ENCODE measurements at places on chromosomes 3 and 15.

- H3K27ac ChIP-seq: no peak overlapping the region
- DNase-seq: no peak
Observed at GRCh38 chr15:45869034-45869668, 234.3 kb downstream of the SQOR start.

GRCh38 chr3:9932843-9933560 lies 632 bp upstream of the CRELD1 start:
- peaks cover 28% of the 10 kb centered on the region for H3K36me3 ChIP-seq
- peak; percentile 78 for DNase-seq
- H3K27me3 ChIP-seq: no peaks in the 10 kb centered on the region

DNA sequence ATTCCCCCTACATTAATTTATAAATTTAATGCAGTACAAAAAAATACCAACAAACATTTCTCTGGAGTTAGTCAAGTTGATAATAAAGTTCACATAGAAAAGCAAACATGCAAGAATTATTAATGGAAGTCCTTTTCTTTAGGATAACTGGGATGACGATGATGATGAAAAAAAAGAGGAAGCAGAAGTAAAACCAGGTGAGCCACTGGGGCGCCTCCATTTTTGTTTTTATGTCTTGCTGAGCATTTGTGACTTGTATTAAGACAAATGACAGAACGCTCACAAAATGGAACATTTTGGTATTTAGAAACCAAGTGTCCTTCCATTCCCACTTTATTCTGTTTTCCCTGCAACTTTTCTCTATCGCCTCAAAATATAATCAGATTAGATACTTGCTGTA lies 13.8 kb downstream of the EIF3J start:
- H3K27me3 ChIP-seq: no peaks in the 10 kb centered on the region
- peaks cover 8% of the 10 kb centered on the region for H3K4me1 ChIP-seq
- peaks cover 74% of the 10 kb centered on the region for H3K36me3 ChIP-seq
- H3K27ac ChIP-seq: no peak overlapping the region
- no peak for DNase-seq

DNA sequence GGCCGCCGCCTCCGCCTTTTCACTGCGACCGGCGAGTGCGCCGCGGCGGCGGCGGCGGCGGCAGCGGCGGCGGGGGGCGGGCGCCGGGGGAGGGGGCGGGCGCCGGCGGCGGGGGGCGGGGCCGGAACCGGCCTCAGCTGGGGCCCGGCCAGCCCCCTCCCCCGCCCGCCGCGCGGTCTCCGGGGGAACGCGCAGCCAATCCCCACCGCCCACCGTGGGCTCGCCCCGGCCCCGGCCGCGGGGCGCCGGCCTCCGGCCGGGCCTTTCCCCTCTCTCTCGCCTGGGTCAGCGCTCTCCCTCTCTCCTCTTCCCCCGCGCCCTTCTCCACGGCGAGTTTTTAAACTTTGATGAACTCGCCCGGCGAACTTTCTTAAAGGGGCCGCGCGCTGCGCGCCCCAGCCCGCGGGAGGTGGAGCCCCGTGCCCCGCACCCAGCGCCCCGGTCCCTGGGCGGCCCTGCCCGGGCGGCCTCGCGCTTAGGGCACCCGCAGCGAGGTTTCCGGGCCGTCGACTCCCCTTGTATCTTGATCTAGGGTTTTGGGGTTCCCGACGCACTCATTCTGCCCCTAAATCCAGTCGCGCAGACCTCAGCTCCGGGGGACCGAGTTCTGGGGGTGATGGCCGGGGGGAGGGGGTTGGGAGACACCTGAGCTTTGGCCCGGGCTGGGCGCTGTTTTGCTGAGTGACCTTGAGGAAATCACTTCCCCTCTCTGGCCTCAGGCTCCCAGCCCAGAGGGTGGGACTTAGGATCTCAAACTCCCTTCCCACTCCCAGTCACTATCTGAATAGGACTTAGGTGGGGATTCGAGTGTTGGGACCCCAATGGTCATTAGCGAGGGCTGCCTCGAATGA lies at the start of gene RBPMS2:
Gene RBPMS2, minus strand, starts transcription at position 39 of the 851 bp plus-strand sequence. CDS start 270 bp downstream, outside the sequence.
- no peak within 1 kb of the TSS for H3K27ac ChIP-seq
- H3K4me3 ChIP-seq: peak within 1 kb of the TSS; percentile 69
- no peak for DNase-seq
- H3K27me3 ChIP-seq: peaks cover 15% of the 10 kb centered on the region
- no peaks in the 10 kb centered on the region for H3K36me3 ChIP-seq
- no peaks in the 10 kb centered on the region for H3K4me1 ChIP-seq

Data from RWPE2 (cell line).